Stimulated activated CD8-positive, alpha-beta memory T cell treated with anti-CD3 and anti-CD28 coated beads, Interleukin-2, amount 100 ng/mL, for 48 hours (primary cell): ENCODE measurements at places on chromosomes 5 and 9.

DNA sequence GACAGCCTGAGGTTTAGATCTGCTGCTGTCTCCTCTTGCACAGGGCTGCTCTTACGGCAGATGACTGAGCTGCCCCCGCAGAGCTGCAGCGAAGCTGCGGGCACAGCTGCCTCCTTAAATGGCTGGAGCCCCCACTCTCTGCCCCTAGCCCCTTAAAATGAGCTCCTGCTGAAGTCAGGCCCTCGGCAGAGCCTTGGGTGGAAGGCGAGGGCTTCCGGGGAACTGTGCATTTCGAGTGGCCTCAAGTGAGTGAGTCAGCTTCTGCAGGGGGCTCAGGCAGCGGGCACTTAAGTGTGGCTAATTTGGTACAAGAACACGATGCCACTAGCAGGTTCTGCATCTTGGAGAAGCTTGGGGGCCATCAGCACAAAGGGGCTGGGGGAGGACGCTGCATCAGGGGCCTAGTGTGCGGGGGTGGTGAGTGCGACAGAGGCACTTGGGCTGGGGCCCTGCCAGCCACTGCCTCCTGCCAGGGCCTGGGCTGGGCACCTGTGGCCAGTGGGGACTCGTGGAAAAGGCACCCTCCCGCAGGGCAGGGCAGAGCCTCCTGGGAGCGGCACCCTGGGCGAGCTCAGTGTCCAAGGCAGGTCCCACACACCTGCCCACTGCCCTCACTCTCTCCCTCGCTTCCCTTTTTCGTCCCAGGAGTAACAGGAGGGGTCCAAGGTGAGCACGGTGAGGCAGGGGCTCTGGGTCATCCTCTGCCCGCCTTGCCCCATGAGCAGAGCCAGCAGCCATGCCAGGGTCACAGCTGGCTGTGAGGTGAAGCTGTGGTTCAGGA, 28.8 kb upstream of the RNU6ATAC start:
- DNase-seq: no peak

DNA sequence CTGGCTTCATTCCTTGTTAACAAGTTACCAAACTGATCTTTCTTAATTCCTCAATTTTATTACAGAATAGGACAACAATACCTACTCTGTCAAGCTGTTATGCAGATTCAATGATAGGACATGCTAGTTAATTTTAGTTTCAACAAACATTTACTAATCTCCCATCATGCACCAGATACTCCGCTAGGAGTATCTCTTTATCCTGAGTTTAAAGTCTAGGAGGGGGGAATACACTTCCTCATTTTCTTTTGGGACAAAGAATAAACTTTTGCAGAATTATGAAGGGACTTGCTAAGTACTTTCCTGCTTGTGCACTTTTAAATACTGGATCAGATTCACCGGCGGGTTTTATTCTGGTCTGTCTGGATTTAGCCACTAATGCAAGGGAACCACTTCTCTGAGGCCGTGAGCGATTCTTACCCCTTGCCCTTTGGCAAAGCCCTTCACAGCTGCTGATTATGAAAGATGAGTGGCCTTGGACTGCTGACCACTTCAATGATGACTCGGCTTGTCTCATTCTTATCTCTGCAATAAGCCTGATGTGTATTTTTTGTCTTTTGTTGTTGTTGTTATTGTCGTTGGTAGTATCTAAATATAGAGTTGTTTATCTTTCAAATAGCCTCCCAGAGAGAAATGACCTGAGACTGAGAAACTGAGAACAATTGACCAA, 73.9 kb downstream of the RMI1 start:
- no peak for DNase-seq

DNA sequence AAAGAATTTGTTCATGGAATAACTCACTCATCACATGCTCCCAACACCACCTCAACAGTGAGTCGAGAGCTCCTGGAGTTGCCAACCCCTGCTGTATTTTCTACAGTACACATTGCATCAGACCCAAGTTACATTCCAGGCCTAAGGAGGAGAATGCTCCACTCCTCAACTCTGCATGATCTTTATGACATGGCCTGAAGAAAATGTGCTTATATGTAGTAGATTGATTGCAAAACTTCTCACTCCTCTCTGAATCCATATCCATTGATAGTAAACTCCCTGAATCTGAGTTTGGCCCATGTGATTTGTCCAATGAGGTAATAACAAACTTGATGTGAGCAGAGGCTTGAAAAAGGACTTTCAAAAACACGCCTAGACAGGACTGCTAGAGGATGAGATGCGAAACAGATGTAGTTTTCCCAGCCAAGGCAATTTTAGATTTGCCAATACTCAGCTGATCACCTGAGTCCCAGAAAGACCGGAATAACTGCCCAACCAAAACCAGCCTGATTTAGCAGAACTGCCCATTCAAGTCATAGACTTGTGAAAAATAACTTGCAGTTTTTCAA, 29.0 kb upstream of the PAPPA start:
- DNase-seq: no peak

DNA sequence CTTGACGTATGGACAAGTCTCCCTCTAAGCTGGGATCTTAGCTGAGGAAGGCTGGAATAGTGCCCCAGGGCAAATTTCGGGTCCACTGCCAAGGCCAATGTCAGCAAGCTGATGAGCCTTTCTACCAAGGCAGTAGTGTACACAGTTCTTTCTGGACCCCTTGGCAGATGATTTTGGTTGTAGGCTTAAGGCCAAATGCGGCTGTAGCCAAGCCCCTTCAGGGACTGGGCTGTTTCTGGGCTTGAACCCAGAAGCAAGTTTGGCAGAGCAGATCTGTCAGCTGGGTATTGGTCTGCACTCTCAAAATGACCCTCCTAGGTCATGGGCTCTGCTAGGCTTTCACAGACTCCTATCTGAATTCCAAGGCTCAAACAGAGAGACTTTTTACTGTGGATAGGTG, 121.6 kb downstream of the ADAMTSL1 start:
- DNase-seq: no peak

DNA sequence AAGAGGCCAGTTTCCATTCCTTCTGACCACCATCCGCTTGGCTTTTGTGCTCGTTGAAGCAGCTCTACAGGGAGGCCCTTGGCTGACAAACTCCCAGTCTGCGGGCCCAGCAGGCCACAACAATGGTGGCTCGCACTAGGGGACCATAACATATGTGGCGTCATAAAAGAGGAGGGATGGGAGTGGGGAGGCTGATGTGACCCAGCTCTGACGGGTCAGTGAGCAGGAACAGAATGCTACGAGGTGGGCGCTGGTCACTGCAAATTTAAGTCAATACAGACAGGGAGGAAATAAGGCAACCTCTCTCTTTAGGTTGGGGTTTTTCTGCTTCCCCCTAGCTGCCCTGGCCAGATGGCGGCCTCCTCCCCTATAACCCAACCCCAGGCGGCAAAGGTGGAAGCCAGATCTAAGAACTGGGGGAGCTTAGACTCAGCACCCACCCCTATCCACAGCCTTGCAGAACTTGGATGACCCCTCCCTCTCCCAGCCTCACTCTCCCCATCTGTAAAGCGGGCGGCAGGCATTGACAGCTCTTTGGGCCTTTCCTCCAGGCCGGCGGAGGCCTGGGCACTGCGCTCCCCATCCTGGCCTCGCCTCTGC, 778 bp downstream of the FRRS1L start:
- DNase-seq: no peak

GRCh38 chr9:134606951-134607731, 34.5 kb upstream of the COL5A1 start:
- no peak for DNase-seq

- DNase-seq: no peak
These were observed 26.4 kb upstream of the REEP5 start for GRCh38 chr5:112948458-112948857.

GRCh38 chr9:77661566-77662085, 13.5 kb upstream of the GNA14 start:
- DNase-seq: no peak

- DNase-seq: no peak
These were observed 153.9 kb downstream of the PCSK5 start for GRCh38 chr9:76044266-76044819.

- DNase-seq: no peak
These were observed 1.4 kb downstream of the MYO10 start for GRCh38 chr5:16934677-16935153.
